A549 treated with Mapracorat at 1 μM for 4 hours (cell line): ENCODE measurements at places on chromosomes 7 and 10. TPM values are rescaled to one million over a fixed set of nuclear protein-coding genes. Genes with fewer than 3 reads are reported as not detected.

Gene ARMC3
- total RNA-seq = 0.35 to 0.74 TPM (median 0.58 TPM) in 5 replicates

Gene HBP1
- total RNA-seq = 14.2 to 22.2 TPM (median 20.4 TPM) in 5 replicates

Gene GFRA1
- total RNA-seq = 8.5 to 11.6 TPM (median 9.8 TPM) in 5 replicates

Gene CCZ1
- 74.4 to 88.0 TPM (median 80.9 TPM) in 5 replicates for total RNA-seq

Gene SYT15B
- 2.1 to 4.1 TPM (median 3.2 TPM) in 5 replicates for total RNA-seq
